Kidney capillary endothelial cell (primary cell): ENCODE measurements at places on chromosomes 2 and 18.

DNA sequence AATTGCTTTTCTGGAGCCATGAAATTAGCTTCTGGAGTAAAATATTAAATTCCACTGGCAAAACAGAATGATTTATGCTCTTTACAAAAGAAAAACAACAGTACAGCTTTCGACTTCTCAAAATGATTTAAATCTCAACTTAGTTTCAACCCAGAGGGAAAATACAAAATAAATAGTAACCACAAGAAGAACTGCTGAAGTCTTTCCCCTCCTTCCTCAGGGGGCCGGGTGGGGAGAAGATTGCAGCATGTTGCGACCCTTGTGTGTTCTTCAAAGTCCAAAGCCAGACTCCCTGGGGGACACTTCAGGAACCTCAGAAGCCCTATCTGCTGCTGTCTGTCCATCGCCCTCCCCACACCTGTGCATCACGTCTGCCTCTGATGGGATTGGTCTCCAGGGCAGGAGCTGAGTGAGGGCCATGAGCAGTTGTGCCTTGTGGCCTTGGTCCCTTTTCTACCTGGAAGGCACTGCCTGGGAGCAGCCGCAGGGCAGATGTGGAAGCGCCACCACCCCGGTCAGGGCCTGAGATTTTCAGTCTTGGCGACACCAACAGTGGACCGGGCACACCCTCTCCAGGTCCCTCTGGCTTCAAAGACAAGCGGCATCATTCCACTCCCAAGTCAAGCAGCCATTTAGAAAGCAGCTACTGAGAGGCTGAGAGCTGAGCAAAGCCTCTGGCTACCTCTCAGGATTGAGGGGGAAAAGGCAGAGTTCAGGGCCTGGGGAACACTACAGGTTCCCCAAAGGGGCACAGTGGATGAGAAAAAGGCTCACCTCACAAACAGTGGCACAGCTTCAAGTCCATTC is 210.1 kb upstream of the RAB6C start:
- DNase-seq: no peak

DNA sequence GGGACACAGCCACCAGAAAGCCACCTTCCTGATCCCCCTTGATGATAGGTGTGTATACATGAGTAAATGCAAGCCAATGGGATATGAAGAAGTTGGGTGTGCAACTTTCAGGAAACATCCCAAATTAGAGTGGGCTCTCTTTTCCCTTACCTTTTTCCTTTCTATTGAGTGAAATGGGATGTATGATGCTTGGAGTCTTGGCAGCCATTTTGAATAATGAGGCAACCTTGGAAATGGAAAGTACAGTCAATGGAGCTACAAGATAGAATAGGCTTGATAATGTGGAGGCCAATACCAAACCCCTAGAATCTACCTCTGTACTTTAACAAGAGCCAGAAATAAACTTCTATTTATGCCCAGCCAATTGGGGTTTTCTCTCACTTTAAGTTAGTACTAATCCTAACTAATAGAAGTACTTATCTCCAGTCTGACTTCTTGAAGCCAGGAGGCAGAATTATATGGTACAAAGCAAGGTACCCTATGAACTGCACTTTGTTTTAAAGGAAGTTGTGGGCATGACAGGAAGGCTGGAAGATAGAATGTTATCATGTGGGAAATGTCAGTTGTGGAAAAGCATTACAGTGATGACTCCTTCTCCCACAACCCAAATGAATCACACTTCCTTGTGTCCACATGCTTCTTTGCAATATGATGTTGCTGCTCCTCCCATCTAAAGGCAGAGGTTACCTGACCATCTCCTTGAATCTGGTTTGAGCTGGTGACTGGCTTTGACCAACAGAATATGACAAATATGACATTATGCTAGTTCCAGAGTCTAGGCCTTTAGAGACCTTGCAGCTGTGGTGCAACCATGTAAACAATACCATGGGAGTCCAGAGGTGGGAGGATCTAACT is 12.9 kb upstream of the NABP1 start:
- DNase-seq: peak; percentile 26

GRCh38 chr2:68974946-68975665 is 670 bp downstream of the GKN1 start:
- no peak for DNase-seq

GRCh38 chr18:8031496-8031895 is 464.4 kb downstream of the PTPRM start:
- no peak for DNase-seq

DNA sequence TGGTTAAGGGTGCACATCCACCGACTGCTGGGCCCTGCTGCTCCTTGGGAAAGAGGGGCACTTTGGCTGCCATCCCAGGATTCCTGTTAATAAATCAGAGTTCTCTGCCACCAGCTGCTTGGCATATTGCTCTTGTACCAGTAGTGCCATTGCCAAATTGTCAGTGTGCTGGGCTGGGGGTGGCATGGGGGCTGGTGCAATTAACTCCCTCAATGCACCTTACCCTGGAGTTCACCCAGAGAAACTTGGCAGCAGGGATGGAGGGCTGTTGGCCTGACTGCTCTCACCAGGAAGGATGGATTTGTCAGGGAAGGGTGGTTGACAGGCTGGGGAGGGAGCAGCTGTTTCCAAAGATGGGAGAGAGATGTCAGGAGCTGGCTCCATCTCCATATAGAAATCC is 94.6 kb upstream of the SKOR2 start:
- no peak for DNase-seq

DNA sequence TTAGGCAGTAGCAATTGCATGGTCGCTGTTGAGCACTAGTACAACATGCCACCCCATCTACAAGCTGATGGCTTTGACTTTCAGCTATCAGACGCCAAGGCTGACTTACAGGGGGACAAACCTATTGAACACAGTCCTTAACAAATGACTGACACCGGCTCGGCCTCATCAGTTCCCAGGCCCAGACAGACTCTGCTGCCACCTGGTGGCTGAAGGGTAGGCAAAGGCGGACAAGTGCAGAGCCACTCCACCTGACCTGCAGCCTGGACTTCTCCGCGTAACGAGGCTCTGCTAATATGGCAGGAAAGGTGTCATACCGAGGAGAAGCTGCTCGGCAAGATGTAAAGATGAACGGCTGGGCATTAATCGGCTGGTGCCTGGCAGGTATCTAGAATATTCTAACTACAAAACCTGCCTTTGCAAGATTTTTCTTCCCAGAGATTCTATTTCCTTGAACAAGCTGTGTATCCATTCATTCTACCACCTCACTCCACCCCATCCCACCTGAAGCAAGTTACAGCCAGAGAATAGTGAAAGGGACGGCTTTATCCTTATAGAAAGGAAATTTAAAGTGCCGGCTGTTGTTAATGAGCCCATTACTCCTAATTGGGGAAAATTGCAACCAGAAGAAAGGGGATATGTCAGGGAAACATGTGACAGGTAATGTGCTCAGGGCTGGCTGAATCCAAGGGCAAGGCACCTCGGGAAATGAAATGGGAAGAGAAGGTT is 67.4 kb downstream of the STEAP3 start:
- DNase-seq: peak; percentile 37
